H7 (cell line): ENCODE measurements at places on chromosomes 12 and 14. TPM values are rescaled to one million over a fixed set of nuclear protein-coding genes. Genes with fewer than 3 reads are reported as not detected.

- DNase-seq: no peak
Measured at GRCh38 chr14:103016594-103016993, 40.8 kb downstream of the CDC42BPB start.

DNA sequence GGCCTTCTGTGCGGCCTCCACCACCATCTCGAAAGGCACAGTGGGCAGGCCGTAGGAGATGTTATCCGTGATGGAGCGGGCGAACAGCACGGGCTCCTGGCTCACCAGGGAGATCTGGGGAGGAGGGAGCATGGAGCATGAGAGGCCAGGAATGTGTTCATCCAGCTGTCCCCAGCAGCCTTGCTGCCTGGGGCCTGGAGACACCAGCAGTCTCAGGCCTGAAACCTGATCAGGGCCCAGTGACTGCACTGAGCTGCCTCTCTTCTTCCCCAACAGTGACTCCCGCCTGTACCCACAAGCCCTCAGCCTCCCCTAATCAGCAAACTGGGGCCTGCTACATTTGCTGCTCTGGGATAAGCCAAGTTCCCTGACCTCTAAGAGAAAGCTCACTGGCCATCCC lies 30.9 kb downstream of the ABCB9 start:
- DNase-seq: peak; percentile 44

- DNase-seq: no peak
Measured at GRCh38 chr12:7015555-7016370, 2.5 kb downstream of the LPCAT3 start.

MUCL1 gene
- not detected in 2 replicates for total RNA-seq

GRCh38 chr14:76595266-76595665 lies 166.0 kb upstream of the VASH1 start:
- DNase-seq: no peak

GRCh38 chr14:44795725-44796124 lies 166.0 kb downstream of the KLHL28 start:
- peak; percentile 29 for DNase-seq

DNA sequence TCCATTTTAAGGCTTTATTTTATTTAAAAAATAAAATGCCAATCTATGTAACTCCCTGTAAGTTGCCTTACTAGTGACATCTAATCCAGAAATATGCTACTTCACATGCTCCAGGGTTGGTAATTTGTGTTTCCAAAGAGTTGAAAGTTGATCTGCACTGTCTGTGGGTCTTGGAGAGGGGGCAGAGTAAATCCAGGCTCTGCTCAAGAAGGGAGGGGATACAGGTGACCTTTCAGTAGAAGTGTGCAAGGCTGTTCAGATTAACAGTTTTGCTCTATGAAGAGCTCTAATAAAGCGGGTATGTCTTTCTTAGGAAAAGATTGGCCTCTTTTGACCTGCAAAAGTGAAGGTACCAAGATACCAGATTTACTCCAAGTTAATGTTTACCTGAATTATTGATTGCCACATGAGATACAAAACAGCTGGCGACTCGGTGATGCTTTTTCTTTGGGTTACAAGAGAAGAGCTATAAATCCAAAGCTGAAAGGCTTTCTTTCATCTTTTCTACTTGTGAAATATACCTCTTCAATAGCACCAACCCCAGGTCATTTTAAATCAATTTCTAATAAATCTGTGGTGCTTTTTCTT lies 75.6 kb upstream of the FLRT2 start:
- no peak for DNase-seq

GRCh38 chr12:42758806-42759205 lies 169.3 kb upstream of the PRICKLE1 start:
- DNase-seq: no peak

- peak; percentile 94 for DNase-seq
Measured at GRCh38 chr14:100824091-100824551, 1.8 kb upstream of the MEG3 start.

DNA sequence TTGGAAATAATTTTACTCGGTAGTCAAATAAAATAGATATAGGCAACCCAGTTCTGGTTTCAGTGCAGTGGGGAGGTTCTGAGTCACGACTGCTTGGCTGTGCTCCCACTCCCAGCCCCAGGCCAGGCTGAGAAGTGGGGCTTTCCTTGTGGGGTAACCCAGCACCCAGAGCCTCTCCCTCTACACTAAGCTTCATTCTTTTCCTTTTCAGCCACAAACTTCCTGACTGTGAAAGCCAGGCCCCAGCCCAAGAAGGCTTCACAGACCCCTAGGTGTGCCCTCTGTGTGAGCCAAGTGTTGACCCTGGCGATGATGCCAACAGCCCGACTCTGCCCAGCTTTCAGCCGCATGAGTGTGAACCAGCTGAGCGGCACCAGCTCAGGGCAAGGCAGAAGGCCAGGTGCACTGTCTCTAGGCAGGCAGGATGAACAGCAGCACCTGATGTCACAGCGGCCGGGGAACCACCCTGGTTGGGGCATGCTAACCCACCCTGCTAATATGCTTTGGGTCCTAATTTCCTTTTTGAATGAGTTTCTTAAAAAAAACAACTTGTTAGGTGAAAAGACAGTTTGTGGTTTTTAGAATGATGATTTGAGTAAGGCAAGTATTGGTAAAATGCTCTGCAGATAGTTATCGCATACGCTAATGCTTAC lies 42.2 kb upstream of the ATP23 start:
- DNase-seq: no peak

FBXO21 gene
- total RNA-seq: 44.1 and 84.2 TPM in 2 replicates

DNA sequence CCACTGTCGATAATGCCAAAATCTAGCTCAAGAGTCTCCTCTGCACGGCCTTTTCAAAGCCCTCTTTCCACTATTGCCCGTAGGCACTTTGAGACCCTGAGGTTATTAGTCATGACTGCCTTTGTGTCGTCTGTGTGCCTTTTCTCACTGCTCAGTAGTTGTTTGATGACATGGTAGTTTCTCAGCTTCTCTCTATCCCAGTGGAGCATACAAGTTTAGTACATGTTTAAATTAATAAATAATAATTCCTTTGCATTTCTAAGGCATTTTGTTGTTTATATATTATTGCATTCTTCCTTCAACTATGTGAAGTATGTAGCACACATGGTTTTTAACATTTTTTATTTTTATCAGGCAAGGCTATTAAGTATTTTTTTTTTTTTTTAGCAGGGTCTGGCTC lies 458.1 kb downstream of the PCNX1 start:
- DNase-seq: no peak

KRT85 gene
- not detected in 2 replicates for total RNA-seq

DNA sequence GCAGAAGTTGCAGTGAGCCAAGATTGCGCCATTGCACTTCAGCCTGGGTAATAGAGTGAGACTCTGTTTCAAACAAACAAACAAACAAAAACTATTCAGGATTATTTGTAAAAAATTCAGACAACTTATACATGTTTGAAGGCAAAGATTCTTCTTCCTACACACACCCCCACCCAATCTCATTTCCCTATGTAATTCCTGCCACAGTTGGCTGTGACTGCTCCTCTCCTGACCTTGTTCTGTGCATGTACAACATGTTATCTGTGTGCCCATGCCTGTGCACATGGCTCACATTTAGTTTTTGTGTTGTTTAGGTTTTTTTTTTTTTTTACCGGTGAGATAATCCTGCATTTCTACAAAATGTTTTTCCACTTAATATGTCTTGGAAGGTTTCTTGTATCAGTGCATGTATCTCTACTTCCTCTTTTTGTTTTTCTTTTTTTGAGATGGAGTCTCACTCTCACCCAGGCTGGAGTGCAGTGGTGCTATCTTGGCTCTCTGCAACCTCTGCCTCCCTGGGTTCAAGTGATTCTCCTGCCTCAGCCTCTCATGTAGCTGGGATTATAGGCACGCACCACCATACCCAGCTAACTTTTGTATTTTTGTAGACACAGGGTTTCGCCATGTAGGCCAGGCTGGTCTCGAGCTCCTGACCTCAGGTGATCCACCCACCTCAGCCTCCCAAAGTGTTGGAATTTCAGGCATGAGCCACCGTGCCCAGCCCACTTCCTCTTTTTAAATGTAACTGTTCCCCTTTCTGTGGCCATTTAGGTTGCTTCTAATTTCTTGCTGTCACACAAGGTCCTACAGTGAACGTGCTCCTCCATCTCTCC lies 8.7 kb downstream of the CFAP251 start:
- DNase-seq: no peak

DNA sequence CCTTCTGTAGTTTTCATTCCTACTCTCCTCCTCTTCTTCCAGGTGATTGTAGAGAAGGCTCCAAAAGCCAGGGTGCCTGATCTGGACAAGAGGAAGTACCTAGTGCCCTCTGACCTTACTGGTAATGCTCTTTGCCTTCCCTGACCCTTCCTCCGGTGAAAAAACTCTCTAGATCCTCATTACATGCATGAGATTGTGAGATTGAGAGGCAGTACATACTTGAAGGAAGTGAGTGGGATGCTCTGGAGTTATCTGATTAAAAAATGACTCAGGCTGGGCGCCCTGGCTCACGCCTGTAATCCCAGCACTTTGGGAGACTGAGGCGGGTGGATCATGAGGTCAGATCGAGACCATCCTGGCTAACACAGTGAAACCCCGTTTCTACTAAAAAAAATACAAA lies 5.3 kb downstream of the GABARAPL1 start:
- no peak for DNase-seq

GRCh38 chr12:94219622-94220302 lies 71.4 kb downstream of the PLXNC1 start:
- DNase-seq: no peak

GRCh38 chr14:52824462-52824861 lies 33.1 kb upstream of the GNPNAT1 start:
- DNase-seq: no peak

GRCh38 chr12:48105321-48105866 lies 485 bp downstream of the SENP1 start:
- no peak for DNase-seq

DNA sequence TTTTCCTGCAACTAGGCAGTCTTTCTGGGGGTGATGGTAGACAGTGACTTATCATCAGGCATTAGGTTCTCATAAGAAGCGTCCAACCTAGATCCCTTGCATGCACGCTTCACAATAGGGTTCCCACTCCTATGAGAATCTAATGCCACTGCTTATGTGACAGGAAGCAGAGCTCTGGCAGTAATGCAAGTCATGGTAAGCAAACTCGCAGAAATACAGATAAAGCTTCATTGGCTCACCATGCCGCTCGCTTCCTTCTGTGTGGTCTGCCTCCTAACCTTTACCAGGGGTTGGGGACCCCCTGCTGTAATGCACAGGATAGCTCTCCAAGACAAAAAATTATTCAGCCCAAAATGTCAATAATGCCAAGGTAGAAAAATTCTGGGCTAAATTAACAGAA lies 864.2 kb downstream of the TRHDE start:
- no peak for DNase-seq

GRCh38 chr12:29131539-29131938 lies 17.5 kb upstream of the FAR2 start:
- no peak for DNase-seq

DNA sequence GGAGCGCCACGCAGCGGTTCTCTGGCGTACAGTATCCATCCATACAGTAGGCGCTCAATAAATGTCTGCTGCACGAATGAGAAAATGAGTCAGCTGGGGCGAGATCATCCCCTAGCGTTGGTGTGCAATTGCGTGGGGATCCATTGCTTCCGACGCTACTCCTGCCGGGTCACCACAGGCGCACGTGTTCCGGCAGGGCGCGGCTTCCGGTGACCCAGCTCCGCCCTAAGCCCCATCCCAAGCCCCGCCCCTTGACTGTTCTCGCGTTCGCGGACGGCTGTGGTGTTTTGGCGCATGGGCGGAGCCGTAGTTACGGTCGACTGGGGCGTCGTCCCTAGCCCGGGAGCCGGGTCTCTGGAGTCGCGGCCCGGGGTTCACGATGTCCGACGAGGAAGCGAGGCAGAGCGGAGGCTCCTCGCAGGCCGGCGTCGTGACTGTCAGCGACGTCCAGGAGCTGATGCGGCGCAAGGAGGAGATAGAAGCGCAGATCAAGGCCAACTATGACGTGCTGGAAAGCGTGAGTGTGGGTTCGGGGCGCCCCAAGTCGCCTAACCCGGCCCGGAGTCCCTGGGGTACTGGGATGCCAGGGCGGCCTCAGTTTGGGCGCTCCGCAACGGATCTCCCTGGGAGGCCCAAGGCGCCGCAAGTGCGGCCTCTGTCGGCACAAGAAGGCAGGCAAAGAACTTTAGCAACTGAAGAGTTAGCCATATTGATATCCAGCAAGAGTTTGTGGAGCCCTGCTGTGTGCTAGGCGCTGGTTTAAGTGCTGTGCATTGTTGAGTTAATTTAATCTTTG lies at the start of gene PSMD9:
PSMD9 (plus strand) TSS at position 313 of the 796 bp plus-strand sequence; CDS start at position 380, 67 bp downstream.
- DNase-seq: peak; percentile 97

LRTM2 gene
- total RNA-seq: 0.42 TPM in 1 of 2 replicates, not detected in the other

VASH1 gene
- total RNA-seq: 4.8 and 5.2 TPM in 2 replicates

- DNase-seq: peak; percentile 91
Measured at GRCh38 chr14:104724407-104724980, 465 bp downstream of the ADSS1 start.

PLEKHG7 gene
- not detected in 2 replicates for total RNA-seq

DNA sequence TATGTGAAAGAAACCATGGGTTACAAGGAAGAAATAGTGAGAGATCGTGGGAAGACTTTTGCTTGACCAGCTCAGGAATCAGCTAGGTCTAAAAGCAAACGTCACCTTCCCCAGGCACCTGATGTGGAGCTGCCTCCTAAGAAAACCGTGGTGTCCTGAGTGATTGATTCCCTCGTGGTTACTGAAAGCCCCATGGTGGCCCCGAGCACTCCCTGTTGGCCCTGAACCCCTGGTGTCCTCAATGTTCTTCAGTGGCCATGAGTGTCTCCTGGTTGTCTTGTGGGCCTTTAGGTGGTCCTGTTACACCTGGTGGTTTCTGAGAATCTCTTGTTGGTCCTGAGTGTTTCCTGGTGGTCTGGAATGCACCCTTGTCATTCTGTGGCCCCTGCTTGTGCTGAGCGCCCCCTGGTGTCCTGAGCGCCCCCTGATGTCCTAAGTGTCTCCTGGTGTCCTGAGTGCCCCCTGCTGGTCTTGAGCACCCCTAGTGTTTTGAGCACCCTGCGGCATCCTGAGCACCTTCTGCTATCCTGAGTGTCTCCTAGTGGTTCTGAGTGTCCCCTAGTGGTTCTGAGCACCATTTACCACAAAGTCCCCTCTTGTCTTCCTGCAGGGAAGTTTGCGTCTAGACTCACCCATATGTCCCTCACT lies 518.7 kb downstream of the TMEM121 start:
- no peak for DNase-seq

BTBD6 gene
- 18.7 and 22.3 TPM in 2 replicates for total RNA-seq

DNA sequence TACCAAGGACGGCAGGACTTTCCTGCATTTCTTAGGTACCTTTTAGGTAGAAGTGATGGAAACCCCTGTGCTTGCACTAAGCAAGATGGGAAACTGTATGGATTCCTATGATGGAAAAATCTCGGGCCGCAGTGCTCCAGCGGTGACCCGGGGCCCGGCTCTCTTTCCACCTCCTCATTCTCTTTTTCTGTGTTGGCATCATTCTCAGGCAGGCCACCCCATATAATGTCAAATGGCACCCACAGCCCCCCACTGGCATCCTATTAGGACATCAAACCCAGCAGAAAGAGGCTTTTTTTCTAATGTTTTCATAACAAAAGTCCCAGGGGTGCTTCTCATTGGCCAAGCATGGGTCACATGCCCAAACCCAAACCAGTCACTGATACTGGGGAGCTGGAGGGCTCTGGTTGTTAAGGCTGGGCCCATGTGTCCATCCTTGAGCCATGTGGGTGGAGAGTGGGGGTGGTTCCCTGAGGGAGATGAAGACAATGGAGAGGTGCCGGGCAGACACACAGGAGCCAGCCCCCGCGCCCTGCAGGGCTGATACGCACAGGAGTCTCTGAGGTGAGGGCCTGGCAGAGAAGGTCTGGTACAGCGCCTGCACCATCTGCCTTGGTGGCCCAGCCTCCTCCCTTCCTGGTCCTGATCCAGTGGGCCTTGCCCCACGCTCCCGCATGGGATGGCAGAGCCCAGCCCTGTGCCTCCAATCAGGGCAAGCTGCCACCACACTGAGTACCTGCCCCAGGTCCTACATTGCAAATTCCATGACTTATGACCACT lies 142.1 kb downstream of the CALM1 start:
- no peak for DNase-seq

ITGB7 gene
- total RNA-seq: 0.30 and 0.52 TPM in 2 replicates

E2F7 gene
- total RNA-seq: 8.7 and 12.0 TPM in 2 replicates
